ENCODE measurements at places on chromosomes 3 and 15. TPM values are rescaled to one million over a fixed set of nuclear protein-coding genes. Genes with fewer than 3 reads are reported as not detected.

The GCNT3 gene
- not detected for total RNA-seq

- no peak for DNase-seq
Measured at GRCh38 chr3:190320594-190321362, 1.5 kb downstream of the CLDN1 start.

The NANOGP8 gene
- 1.1 TPM for total RNA-seq

DNA sequence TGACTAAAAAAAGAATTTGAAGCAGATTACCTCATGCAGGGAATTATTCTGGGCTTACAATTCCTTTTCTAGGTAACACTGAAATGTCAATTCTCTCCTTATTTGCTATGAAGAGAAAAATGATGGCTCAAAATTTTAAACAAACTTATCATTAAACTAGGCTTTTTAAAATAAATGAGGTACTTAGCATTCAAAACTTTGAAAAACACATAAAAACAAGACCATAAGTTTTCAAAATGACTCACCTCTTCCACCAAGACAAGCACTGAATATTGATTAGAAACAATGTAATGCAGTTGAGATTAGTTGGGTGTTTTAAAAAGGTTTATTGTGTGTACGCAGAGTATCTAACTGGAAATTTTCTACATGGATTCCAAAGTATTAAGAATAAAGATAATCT lies 154.6 kb downstream of the ADAM10 start:
- DNase-seq = no peak

The LCMT2 gene
- 7.3 TPM for total RNA-seq

- no peak for DNase-seq
Measured at GRCh38 chr3:150240891-150241290, 167.2 kb upstream of the TSC22D2 start.

- DNase-seq = no peak
Measured at GRCh38 chr3:119304201-119304713, 10.1 kb downstream of the ARHGAP31 start.

DNA sequence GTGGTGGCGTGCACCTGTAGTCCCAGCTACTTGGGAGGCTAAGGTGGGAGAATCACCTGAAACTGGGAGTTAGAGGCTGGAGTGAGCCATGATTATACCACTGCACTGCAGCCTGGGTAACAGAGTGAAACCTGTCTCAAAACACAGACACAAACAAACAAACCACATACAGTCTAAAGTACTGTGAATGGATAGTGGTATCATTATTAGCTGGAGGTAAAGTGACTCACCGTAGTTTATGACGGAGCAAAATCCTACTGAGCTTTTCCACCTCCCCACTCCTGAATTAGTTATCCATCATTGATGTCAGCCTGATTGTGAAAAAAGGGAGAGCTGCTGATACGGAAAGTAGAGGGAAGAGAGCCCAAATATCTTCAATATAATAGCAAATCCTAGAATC lies 3.2 kb upstream of the CNOT10 start:
- no peak for DNase-seq

The PLA2G4E gene
- not detected for total RNA-seq

DNA sequence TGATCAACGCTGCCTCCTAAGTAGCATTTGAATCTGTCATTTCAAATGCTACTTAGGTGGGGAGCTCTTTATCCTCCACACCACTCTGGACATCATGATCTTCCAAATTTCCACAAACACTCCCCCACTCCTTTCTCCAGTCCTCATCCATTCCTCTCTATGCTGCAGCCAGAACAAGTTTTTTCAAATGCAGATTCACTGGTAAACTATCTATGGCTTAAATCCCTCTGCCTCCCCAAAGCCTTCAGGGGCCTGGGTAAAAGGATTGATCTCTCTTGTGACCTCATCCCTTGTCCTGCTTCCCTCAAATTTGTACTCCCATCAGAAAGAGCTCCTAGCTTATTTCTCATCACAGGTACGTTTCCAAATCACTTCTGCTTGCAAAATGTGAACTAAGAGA lies 1.3 kb upstream of the AEN start:
- DNase-seq = no peak

GRCh38 chr3:16427103-16427965 lies 86.2 kb downstream of the RFTN1 start:
- no peak for DNase-seq

The ITPKA gene
- 0.17 TPM for total RNA-seq

- no peak for DNase-seq
Measured at GRCh38 chr3:62824965-62825592, 50.1 kb downstream of the CADPS start.

The THBS1 gene
- 952 TPM for total RNA-seq

DNA sequence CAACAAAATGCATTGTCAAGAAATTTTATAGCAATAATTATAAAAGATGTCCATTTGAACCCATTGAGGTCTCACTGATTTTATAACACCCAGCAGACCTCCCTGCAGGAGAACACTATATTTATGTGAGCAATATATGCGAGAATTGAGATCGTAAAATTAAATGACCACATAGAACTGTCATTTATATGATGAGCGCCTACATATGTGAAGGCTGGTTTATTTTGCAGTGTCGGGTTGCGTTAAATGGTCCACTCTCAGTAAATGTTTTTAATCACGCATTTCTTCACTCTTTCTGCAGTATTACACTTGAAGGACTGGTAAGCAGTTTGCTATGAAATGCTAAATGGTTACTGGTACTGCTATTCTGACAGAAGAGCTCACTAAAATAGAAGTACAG lies 408.5 kb upstream of the AGTR1 start:
- no peak for DNase-seq

DNA sequence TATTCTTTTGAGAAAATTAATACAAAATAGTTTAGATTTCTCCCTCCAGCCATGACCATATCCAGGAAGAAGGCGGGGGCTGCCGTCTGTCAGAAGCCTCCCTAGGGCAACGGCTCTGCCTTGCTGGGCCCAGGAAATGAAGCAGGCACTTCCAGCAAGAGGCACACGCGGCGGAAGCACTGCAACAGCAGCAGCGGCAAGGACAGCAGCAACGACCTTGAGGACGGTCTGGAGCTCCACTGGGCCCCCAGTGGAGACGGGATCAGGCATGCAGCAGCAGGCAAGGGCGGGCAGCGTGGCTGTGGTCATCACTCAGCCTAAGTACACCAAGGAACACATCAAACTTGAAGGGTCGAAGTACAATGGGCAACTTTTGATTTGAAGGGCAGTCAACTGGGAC lies 61.3 kb upstream of the EPHA6 start:
- peak; percentile 56 for DNase-seq

The PPCDC gene
- 21.1 TPM for total RNA-seq

The GPR176 gene
- total RNA-seq = 7.9 TPM

The SV2B gene
- 0.57 TPM for total RNA-seq
